Sigmoid colon (tissue), 7 donors: ENCODE measurements at places on chromosomes 4 and X. TPM values are rescaled to one million over a fixed set of nuclear protein-coding genes. Genes with fewer than 3 reads are reported as not detected.

DNA sequence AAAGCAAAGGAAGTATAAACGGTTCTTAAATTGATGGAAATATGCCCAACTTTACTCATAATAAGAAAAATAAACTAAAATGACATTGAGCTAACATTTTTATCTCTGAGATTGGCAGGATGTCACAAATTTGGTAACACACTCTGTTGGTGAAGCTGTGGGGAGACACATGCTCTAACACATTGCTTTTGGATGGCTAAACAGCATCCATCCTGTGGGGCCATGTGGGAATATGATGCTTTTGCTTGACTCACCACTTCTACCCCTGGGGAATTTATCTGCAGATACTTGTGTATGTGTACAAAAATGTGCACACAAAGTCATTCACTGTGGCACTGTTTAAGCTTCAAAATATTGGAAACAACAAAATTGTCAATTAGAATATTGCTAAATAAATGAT, 100.2 kb downstream of the ANAPC4 start:
- no peaks in the 10 kb centered on the region for H3K36me3 ChIP-seq
- H3K27ac ChIP-seq = no peak overlapping the region
- no peaks in the 10 kb centered on the region for H3K27me3 ChIP-seq
- no peak overlapping the region for H3K4me3 ChIP-seq
- no peaks in the 10 kb centered on the region for H3K4me1 ChIP-seq
- no peak for DNase-seq

- H3K27ac ChIP-seq = no peak overlapping the region
- no peaks in the 10 kb centered on the region for H3K36me3 ChIP-seq
- H3K4me3 ChIP-seq = no peak overlapping the region
- H3K4me1 ChIP-seq = no peaks in the 10 kb centered on the region
Measured at GRCh38 chrX:118211891-118212816, 95.5 kb upstream of the KLHL13 start.

DNA sequence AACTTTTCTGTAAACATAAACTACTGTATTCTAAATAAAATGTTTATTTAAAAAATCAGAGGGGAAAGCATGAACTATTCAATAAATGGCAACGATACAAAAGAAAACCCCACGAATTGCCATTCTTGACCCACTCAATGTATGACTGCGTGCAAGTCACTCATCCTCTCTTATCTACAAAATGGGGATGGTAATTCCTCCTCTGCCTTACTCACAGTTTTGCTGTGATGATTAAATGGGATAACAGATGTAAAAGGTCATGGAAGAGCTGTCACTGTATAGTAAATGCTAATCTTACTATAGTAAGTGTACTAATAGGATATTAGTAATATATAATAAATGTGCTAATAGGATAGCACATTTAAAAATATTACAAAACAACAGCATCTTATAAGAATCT, 173.4 kb downstream of the SCFD2 start:
- H3K27me3 ChIP-seq = no peaks in the 10 kb centered on the region
- no peak overlapping the region for H3K27ac ChIP-seq
- H3K4me3 ChIP-seq = no peak overlapping the region
- H3K36me3 ChIP-seq = no peaks in the 10 kb centered on the region
- no peak for DNase-seq

DNA sequence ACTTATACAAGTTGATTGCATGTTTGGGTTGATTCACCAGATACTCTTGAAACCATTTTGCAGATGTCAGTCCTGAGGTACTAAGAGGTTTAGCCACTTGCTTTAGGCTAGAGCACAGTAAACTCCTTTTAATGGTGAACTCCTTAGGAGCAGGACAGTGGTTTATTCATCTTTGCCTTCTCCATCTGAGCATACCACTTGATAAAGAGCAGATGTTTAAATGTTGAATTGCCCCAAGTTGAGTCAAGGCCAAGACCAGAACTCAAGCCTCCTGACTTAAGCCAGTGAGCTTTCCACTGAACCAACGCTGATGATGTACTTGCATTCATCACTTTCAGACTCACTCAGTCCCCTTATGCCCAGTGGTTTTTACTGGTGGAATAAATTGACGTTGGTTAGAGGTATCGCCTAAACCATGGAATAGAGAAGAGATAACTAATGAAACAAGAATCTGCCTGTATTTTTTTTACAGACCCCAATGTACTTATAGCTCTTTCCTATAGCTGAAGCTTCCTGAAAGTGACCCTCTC, 7.5 kb downstream of the DAPP1 start:
- no peak overlapping the region for H3K27ac ChIP-seq
- no peaks in the 10 kb centered on the region for H3K27me3 ChIP-seq
- H3K4me1 ChIP-seq = peaks cover 34% of the 10 kb centered on the region
- DNase-seq = no peak
- H3K36me3 ChIP-seq = no peaks in the 10 kb centered on the region
- H3K4me3 ChIP-seq = no peak overlapping the region

DNA sequence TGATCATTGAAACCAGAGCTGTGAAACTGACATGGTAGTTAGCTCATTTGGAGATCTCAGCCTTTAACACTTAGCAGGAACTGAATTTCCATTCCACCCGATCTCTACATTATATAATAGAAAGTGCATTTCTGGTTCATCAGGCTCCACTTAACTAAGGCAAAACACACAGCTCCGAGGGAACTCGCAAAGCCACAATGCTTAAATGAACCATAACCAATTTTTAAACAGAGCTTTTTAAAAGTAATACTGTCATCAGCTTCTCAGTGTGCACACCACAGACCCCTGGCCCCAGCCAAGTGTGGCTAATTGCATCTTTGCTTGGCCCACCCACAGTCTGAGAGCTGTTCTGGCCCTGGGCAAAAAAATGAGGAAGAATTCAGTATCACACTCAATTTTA, 66.1 kb downstream of the DCHS2 start:
- no peak overlapping the region for H3K4me3 ChIP-seq
- H3K27me3 ChIP-seq = no peaks in the 10 kb centered on the region
- no peaks in the 10 kb centered on the region for H3K36me3 ChIP-seq
- peaks cover 4% of the 10 kb centered on the region for H3K4me1 ChIP-seq
- no peak for DNase-seq

DNA sequence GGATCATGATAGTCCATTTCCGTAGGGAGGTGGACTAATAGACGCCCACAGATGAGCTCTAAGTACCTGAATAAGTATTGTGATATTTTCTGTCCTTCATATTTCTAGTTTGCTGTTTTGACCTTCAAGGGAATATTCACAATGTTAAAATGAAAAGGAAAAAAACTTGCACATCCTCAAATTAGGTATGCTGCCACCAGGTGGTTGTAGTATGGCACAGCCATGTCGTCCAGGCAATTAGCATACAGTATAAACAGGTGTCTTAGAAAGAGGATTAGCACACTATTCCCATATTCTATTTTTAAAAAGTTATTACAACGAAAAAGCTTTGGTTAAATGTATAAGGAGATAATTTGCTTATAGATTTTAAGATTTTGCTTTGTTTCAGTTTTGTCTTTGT, 802.0 kb downstream of the RPA4 start:
- no peak for DNase-seq
- H3K27ac ChIP-seq = no peak overlapping the region
- no peak overlapping the region for H3K4me3 ChIP-seq
- no peaks in the 10 kb centered on the region for H3K27me3 ChIP-seq
- no peaks in the 10 kb centered on the region for H3K4me1 ChIP-seq

DNA sequence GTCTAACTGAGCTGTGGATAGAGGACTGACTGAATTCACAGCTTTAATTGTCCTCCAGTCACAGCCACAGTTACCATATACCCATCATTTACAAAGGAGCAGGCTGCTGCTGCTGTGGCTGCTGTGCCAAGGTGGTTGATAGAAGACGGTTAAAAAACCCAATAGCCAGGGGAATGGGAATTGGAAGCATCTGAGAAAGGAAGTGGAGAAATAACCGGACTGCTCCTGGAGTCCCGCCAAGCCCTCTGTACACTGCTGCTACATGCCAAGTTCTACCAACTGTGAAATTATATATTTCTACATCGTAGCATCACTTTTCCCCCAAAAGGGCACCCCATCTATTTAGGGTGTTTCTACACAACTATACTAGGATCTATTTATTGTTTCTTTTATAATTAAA, 279.7 kb upstream of the ARX start:
- no peaks in the 10 kb centered on the region for H3K4me1 ChIP-seq
- no peak overlapping the region for H3K4me3 ChIP-seq
- no peak for DNase-seq
- H3K36me3 ChIP-seq = no peaks in the 10 kb centered on the region

DNA sequence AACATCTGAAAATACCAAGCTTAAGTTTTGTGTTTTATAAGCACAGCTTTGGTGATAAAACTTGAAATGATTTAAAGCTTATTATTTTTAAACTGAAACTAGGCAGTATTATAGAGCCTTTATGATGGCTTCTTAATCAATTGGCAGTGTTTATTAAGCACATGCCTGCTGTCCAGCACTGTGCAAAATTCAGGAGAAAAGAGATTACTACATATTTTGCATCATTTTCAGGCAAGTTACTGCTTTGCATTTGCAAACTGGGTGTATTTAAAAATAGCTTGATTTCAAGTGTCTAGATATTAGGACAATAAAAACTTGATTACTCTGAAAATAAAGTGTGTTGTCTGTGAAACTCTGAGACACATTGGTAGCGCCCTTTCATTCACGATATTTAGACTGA, 126.5 kb downstream of the PDLIM5 start:
- no peaks in the 10 kb centered on the region for H3K27me3 ChIP-seq
- H3K27ac ChIP-seq = no peak overlapping the region
- DNase-seq = no peak

- H3K4me1 ChIP-seq = no peaks in the 10 kb centered on the region
- H3K27me3 ChIP-seq = no peaks in the 10 kb centered on the region
- no peaks in the 10 kb centered on the region for H3K36me3 ChIP-seq
- H3K27ac ChIP-seq = no peak overlapping the region
- no peak for DNase-seq
Measured at GRCh38 chr4:145351162-145351561, 130.5 kb upstream of the SMAD1 start.

- no peak for DNase-seq
- no peak overlapping the region for H3K27ac ChIP-seq
- no peaks in the 10 kb centered on the region for H3K36me3 ChIP-seq
- no peaks in the 10 kb centered on the region for H3K27me3 ChIP-seq
Measured at GRCh38 chr4:121885115-121885514, 14.8 kb upstream of the BBS7 start.

DNA sequence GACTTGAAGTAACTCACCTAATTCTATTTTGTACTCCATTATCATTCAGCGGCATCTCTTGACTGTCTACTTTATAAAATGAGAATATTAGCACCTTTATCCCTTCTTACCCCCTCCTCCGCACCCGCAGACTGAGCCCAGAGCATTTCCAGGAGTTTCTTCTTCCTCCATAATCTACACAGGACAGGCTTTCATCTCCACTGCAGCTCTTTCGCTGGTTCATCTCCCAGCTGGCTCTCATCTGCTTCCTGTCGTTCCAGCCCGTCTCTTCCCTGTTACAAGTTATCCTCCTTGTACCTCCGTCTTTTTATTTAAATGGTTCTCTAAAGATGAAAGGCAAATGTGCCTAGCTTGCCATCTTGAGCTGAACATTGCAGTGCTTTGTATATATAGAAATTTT, 39.8 kb downstream of the GALNT7 start:
- H3K27ac ChIP-seq = no peak overlapping the region
- H3K27me3 ChIP-seq = no peaks in the 10 kb centered on the region
- H3K4me1 ChIP-seq = peaks cover 18% of the 10 kb centered on the region
- no peaks in the 10 kb centered on the region for H3K36me3 ChIP-seq

DNA sequence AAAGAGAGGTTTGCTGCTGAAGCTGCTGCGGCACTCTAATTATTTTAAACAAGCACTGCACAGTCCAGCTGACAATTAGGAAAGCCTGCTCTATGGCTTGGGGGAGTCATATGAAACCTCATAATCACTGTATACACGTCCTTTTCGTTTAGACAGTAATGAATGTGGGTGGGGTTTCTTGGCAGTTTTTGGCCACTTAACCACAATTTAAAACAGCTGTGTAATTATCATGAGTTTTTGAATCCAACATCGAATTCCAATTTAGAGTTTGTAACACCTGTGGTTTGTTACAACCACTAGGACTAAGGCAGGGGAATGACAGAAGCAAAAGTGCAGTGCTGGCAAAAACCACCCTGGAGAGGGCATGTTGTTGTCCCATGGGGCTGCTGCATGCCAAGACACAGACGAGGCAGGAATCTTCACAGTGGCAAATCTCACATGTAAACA, 99.5 kb downstream of the CXXC4 start:
- H3K27me3 ChIP-seq = no peaks in the 10 kb centered on the region
- H3K4me1 ChIP-seq = peaks cover 9% of the 10 kb centered on the region
- H3K36me3 ChIP-seq = no peaks in the 10 kb centered on the region
- H3K27ac ChIP-seq = no peak overlapping the region
- H3K4me3 ChIP-seq = no peak overlapping the region
- no peak for DNase-seq

DNA sequence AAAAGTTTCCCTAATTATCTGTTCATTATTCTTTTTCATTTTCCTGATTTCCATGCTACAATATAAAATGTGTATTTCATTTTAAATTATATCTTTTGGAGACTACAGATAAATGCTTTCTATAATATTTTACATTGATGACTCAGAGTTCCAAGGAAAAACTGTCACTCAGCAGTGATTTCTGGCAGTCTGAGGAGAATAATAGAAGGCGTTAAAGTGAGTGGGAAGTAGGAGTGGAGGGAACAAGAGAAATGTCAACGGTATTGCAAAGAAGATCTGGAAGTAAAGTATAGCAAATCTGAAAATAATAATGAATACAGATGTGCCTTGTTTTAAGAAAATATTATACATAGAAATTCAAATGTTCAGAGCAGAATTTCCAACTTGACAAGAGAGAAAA, 293.6 kb upstream of the PITX2 start:
- no peaks in the 10 kb centered on the region for H3K27me3 ChIP-seq
- DNase-seq = no peak
- no peak overlapping the region for H3K27ac ChIP-seq

DNA sequence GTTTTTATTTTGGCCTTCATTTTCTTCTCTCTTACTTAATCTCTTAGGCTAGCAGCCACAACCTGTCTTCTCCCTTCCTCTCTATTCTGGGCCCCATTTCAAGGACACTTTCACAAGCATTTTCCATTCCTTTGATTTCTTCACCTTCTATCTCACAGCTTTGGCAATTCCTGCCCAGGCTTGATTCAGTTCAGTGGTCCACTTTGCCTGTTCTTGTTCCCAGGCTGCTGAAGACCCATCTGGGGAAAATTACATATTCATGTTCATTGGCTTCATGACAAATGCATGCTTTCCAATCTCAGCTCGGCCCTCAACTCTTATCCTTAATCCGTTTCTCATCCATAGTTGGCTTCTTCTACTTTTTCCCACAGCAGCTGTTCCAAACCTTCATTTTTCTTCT, 38.7 kb upstream of the LPAR4 start:
- H3K4me3 ChIP-seq = no peak overlapping the region
- no peak overlapping the region for H3K27ac ChIP-seq
- no peaks in the 10 kb centered on the region for H3K27me3 ChIP-seq
- H3K4me1 ChIP-seq = no peaks in the 10 kb centered on the region
- no peaks in the 10 kb centered on the region for H3K36me3 ChIP-seq

- no peak overlapping the region for H3K27ac ChIP-seq
- DNase-seq = no peak
- H3K4me3 ChIP-seq = no peak overlapping the region
- no peaks in the 10 kb centered on the region for H3K36me3 ChIP-seq
Measured at GRCh38 chrX:20244931-20245330, 21.8 kb downstream of the RPS6KA3 start.

Gene SPANXN2
- not detected for total RNA-seq

Gene HTR2C
- total RNA-seq = not detected

Gene UGT2B11
- not detected for total RNA-seq

Gene USP17L26
- total RNA-seq = not detected

Gene ART3
- 4.7 TPM for total RNA-seq

Gene OPHN1
- 7.9 TPM for total RNA-seq

Gene PCYT1B
- 0.49 TPM for total RNA-seq

Gene GPR119
- total RNA-seq = not detected
